A549 treated with GW870086 at 1 μM for 4 hours (cell line): ENCODE measurements at places on chromosomes 16 and 17. TPM values are rescaled to one million over a fixed set of nuclear protein-coding genes. Genes with fewer than 3 reads are reported as not detected.

The KRT25 gene
- total RNA-seq, result not detected in 5 replicates

The CD300LF gene
- not detected in 5 replicates for total RNA-seq

The PIRT gene
- not detected in 5 replicates for total RNA-seq

The SOX9 gene
- 6.6 to 9.8 TPM (median 9.1 TPM) in 5 replicates for total RNA-seq

The TTYH2 gene
- total RNA-seq, result 1.9 to 2.3 TPM (median 2.1 TPM) in 5 replicates

The TBC1D3G gene
- total RNA-seq, result not detected in 5 replicates

The NHERF2 gene
- 48.2 to 73.8 TPM (median 68.4 TPM) in 5 replicates for total RNA-seq

The HOXB7 gene
- total RNA-seq, result 29.6 to 32.2 TPM (median 30.8 TPM) in 5 replicates
